ENCODE measurements at places on chromosomes 5 and 9.

DNA sequence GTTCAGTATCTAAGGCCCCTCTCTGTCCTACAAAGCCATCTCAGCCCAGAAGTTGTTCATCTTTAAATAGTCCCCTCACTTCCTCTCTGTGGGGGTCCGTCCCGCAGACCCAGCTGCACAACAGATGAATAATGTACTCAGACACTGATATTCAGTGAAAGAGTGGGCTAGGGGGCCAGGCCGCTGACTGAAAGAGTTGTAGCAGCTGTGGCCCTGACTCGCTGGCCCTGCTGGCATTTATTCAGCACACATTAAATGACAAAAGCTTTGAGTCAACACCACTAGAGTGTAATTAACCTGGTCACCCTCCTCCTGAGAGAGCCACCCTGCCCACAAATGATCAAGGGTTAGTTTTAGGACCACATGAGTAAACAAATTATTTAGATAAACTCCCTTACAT lies 76.3 kb downstream of the MED10 start:
- DNase-seq, result no peak

GRCh38 chr5:59744531-59744992 lies 149.0 kb downstream of the PDE4D start:
- DNase-seq, result no peak

GRCh38 chr5:68271124-68271523 lies 55.6 kb downstream of the PIK3R1 start:
- no peak for DNase-seq

- DNase-seq, result no peak
Observed at GRCh38 chr5:15598294-15598902, 98.4 kb downstream of the FBXL7 start.

DNA sequence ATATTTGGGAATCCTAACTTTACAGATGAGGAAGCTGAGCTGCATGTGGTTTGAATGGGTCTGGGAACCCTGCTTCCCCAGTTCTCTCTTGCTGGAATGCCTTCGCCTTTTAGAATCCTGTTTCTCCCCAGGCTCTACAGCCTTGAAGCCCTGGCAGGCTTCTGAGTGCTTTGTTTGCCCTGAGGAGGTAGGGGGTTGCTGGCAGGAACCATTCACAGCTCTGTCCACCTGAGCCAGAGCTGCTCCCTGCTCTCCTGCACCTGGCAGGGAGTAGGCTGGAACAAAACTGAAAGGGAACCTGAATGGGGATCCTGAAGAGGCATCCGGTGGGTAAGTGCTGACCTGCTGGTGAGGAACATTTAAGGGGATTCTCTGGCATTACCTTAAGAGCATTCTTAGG lies 33.0 kb downstream of the KIF4B start:
- no peak for DNase-seq

DNA sequence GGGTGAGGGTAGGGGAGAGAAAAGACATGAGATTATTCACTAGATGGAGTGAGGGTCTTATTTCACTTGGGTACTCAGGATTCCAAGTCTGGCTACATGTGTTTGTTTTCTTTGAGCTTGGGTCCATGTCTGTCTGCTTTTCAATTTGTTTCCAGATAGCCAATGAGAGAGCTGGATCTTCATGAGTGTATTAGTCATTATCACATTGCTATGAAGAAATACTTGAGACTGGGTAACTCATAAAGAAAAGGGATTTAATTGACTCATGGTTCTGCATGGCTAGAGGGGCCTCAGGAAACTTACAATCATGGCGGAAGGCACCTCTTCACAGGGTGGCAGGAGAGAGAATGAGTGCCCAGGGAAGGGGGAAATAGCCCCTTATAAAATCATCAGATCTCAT lies 196.8 kb upstream of the TRIM32 start:
- no peak for DNase-seq

- DNase-seq, result no peak
Observed at GRCh38 chr9:108786901-108787689, 68.7 kb downstream of the ACTL7B start.

GRCh38 chr5:53923961-53924360 lies 363.5 kb downstream of the NDUFS4 start:
- no peak for DNase-seq

DNA sequence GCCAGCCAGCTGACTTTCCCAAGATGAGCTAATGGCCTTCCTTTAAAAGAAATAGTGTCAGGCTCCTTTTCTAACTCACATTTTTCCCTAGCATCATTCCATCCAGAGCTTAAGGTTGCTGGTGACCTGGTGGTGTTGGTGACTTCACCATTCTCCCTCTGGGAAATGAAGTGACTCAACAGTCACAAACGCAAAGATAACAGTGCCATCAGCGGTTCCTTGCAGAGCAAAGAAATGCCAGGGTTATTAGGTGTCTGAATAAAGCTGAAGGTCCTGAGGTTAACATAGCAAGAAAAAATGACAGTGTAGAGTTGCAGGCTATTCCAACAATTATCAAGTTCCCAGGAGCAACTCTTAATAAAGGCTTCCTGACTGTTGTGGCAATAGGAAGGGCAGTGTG lies 111.8 kb upstream of the SLC44A1 start:
- no peak for DNase-seq

GRCh38 chr9:4842734-4843133 lies 50.0 kb downstream of the RCL1 start:
- DNase-seq, result no peak

DNA sequence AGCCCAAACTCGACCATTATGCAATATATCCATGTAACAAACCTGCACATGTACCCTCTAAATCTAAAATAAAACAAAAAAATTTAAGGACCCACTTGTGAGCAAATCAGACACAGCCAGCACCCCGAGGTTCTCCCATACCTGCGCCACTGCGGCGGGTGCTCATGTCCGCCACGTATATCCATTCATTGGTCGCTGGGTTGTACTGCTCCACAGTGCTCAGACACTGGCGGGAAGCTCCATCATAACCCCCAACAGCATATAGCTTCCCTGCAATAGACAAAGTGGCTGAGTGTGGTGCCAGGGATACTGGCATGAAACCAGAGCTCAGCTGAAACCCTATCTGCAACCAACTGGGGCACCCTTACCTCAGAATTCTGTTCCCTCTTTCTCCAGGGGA lies 102.0 kb downstream of the KLHL3 start:
- no peak for DNase-seq

DNA sequence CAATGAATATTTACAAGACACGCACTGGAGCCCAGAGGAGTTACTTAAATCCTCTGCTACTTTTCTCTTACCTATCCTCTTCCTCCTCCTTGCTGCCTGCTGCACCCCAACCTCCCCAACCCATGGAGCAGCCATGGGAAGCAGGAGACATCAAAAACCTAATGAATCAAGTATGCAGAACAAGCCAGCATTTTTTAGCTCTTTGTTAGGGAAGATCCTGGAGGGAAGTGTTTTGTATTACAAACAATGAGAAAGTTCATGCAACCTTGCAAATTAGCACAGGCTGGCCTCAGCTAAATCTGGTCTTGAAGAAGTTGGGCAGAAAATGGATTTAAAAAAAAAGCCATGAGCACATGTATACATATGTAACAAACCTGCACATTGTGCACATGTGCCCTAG lies 498.8 kb downstream of the KIF4B start:
- no peak for DNase-seq

- no peak for DNase-seq
Observed at GRCh38 chr9:122265149-122265915, 650 bp downstream of the MRRF start.

GRCh38 chr5:132635873-132636272 lies 22.1 kb upstream of the IL13 start:
- no peak for DNase-seq

- DNase-seq, result no peak
Observed at GRCh38 chr9:18955626-18956025, 77.4 kb downstream of the SAXO1 start.

GRCh38 chr5:54663866-54664265 lies 146.3 kb downstream of the SNX18 start:
- peak; percentile 27 for DNase-seq

DNA sequence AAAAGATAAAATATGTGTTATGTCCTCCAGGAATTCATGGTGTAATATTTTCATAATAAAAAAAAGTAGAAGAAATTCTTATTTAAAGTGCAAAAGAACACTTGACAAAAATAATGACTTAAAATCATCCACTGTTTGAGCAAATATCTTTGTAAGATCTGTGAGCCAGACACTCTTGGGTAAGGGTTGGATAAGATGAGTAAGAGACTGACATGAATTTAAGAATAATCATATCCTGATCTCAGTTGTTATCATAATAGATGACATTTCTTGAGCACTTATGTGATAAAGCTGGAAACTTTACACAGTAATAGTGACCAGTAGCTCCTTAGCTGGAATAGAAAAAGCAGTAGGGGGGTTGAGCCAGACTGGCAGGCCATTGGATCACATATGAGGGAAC lies 40.0 kb upstream of the ADRB2 start:
- DNase-seq, result no peak

GRCh38 chr9:73714294-73714693 lies 562.6 kb downstream of the ANXA1 start:
- DNase-seq, result no peak

GRCh38 chr5:887947-888637 lies 4.5 kb downstream of the BRD9 start:
- no peak for DNase-seq

- DNase-seq, result no peak
Observed at GRCh38 chr5:53219610-53220009, 110.1 kb upstream of the MOCS2 start.

DNA sequence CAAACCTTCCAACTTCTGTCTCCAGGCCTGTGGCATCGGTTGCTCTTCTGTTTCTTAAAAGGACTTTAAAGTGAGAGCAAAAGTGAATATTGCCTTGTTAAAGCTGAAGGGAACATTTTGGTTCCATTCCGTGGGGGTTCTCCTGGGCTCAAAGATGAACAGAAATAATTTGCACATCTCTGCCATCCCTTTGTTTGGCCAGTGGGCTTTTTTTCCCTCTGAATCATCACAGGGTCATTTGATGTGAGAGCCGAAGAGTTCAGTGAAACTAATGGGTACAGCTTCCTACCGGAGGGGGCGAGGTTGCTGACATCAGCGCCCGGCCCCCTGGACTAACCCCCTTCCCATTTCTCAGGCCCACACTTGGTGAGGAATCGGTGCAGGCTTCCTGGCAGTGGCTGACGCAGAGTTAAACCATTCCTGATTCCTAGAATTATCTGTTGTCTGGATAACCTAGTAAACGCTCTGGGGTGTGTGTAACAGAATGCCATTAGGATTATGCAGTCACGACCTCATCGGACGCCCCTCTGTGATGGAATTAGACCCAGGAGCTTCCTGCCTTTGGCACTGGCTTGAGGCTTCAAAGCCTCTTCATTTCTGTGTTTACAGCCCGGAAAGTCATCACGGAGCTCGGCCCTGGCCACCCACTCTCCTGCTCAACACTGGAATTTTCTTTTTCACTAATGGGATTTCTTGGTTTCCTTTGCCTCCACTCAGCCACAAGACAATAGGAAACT lies 61.6 kb upstream of the RPL26L1 start:
- DNase-seq, result no peak

DNA sequence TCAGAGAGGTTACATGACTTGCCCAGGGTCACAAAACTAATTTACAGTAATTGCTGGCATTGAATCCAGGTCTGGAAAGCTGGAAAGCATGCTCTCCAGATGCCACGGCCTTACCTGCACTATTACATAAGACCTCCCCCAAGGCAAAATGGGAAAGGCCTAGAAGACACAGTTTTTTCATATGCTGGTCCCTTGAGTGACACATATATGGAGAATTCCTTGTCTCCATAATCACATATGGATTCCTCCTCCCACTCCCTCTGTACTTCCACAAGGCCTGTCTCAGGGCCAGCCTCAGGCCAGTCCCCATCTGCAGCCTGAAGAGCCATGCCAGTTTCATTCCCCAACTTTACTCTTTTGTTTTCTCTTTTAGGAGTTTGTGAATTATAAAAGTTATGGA lies 28.6 kb upstream of the MEIKIN start:
- no peak for DNase-seq

GRCh38 chr5:32720300-32720699 lies 9.2 kb downstream of the NPR3 start:
- DNase-seq, result no peak

GRCh38 chr9:72937545-72937944 lies 15.3 kb downstream of the ALDH1A1 start:
- no peak for DNase-seq

- DNase-seq, result no peak
Observed at GRCh38 chr9:19640014-19640413, 148.8 kb downstream of the SLC24A2 start.

DNA sequence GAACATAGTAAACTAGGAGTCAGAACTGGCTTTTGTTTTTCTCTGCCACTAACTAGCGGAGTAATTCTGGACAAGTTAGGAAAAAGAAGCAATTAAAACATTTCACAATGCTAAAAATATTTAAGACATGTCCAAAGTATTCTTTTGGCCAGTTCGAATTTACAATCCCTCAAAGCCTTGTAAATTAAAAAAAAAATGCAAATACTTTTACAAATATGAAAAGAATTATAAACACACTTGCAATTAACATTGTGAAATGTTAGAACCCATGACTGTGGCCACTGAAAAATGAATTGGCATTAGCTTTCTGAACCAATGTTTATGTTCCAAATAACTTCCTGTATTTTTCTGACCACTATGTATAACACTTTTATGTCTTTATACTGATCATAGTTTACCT lies 2.2 kb downstream of the RAD1 start:
- DNase-seq, result no peak

- no peak for DNase-seq
Observed at GRCh38 chr5:81169924-81170323, 63.2 kb upstream of the CKMT2 start.

DNA sequence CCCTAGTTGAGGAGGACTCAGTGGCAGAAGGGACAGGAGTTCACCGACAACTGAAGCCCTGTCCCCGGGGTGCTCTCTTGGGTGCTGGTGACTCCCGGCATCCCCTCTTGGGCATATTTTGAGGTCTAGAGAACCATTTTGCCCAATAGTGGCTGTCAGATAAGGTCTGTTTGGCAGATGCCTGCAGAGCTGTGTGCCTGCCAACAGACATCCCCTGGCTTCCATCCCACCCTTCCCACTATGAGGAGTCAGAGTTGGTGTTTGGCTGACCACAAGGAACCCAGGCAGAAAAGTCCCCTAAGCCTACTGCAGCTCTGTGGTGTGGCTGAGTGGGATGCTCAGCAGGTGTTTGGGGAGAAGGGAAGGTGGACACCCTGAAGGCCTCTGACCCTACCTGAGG lies 207.0 kb downstream of the AUH start:
- DNase-seq, result no peak

DNA sequence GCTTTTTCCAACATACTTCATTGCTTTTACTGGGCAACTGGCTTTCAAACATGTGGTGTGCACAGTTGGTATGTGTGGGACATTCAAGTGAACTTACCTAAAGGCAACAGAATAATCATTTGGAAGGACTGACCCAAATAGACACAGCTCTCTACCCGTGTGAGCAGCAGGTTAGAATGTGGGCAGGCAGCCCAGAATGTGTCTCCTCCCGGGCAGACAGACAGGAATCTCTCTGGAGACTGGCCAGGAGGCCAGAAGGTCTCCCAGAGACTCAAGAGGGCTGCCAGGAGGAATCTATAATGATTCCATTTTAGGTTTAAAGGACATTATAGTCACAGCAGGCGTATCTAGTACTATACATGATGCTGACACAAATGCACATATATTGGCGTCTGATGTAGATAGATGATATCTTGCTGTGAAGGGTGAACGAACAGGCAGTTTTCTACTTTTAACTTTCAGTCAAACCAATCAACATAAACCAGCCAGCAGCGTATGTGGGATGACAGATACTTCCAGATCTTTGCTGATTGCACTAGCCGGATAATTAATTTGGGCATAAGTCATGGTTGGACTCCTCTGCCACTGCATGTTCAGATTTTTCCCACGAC lies 297.4 kb upstream of the ZNF608 start:
- peak; percentile 12 for DNase-seq

- DNase-seq, result no peak
Observed at GRCh38 chr9:116002624-116003023, 151.0 kb upstream of the PAPPA start.

- no peak for DNase-seq
Observed at GRCh38 chr9:136541179-136541578, 4.7 kb downstream of the NOTCH1 start.
